Activated naive CD8-positive, alpha-beta T cell treated with anti-CD3 and anti-CD28 coated beads for 36 hours (primary cell): ENCODE measurements at places on chromosomes 1 and 21.

GRCh38 chr1:42529724-42530181, 66.7 kb downstream of the CCDC30 start:
- DNase-seq: peak; percentile 5

DNA sequence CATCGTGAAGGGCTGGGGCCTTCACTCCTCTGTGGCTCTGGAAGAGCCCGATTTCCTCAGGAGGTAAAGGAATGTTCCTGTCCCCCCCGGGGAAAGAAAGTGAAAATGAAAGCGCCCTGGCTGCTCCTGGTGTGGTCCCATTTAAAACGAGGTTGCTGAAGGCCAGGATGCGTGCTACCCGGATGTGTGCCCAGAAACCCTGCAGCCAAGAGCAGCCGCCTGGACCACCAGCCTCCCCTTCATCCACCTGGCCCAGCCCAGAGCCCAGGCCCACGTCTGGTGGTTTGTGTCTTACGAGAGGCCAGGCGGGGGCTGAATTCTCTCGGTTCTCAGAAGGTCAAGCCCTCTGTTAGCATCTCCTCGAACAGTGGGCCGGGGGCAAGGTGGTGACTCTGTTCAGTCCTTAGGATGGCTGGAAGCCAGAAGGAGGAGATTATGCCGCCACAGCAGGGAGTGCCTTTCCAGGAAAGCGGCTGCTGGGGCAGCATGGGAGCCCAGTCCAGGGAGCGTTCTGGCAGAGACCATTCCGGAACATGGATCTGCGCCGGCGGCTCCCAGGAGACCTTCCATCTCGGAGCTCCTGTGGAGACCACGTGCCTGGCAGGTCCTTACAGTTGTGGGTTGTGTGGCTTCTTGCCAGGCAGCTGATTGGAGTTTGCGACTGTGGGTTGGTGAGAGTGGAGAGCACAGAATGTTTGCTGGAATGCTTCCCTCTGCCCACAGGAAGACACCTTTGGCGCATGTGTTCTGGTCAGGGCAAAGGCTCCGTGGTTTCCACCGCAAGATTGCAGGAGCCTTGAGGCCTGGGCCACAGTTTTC, 1.4 kb downstream of the GUK1 start:
- DNase-seq: peak; percentile 45

DNA sequence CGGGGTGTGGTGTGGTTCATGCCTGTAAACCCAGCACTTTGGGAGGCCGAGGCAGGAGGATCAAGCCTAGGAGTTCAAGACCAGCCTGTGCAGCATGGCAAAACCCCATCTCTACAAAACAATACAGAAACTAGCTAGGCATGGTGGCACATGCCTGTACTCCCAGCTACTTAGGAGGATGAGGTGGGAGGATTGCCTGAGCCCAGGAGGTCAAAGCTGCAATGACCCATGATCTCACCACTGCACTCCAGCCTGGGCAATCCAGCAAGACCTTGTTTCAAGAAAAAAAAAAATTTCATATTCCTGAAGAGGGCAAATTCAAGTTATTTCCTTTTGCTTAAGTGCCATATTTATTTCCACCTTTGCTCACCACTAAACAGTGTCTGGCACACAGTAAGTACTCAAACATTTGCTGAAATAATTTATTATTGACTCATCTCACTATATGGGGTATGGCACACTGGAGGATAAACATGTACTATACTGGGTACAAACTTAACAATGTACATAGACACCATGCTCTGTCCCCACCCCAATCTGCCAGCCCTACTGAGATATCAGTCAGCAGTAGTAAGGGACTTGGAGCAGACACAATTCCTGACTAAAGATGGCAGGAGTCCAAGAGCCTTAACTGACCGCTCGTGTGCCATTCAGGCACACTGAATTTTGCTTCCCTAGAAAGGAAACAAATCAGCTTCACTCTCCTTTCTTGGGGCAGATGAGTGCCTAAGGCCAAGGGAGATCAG, 15.5 kb downstream of the MEAF6 start:
- DNase-seq: no peak

- DNase-seq: no peak
Observed at GRCh38 chr1:40020447-40021085, 20.0 kb upstream of the CAP1 start.

- DNase-seq: peak; percentile 9
Observed at GRCh38 chr1:9882296-9882944, 27.6 kb downstream of the CTNNBIP1 start.

- DNase-seq: no peak
Observed at GRCh38 chr1:53554592-53555305, 95.5 kb downstream of the DMRTB1 start.

- DNase-seq: no peak
Observed at GRCh38 chr1:229093609-229094336, 177.1 kb upstream of the RAB4A start.

GRCh38 chr1:99004254-99004860, 304 bp downstream of the PLPPR5 start:
- DNase-seq: peak; percentile 14

DNA sequence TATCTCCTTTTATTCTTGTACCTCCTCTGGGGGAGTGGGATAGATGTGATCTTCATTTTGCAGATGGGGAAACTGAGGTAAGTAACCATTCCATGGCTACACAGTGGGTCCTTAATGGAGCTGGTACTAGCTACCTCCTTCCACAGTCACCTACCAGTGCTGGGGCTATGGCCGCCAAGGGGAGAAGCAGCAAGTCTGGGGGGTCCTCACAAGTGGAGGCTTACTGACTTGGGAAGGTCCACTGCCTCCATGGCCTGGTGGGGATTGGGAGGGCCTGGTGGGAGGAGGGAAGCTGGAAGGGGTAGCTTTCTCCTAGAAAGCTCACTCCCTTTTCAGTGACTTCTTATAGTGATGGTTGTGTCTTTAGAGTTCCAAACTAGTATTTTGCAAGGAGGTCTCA, 5.9 kb upstream of the FOXO6 start:
- no peak for DNase-seq

GRCh38 chr1:76136894-76137293, 62.3 kb downstream of the ST6GALNAC3 start:
- DNase-seq: no peak

- DNase-seq: peak; percentile 3
Observed at GRCh38 chr1:35269201-35269988, 886 bp downstream of the ZMYM4 start.

DNA sequence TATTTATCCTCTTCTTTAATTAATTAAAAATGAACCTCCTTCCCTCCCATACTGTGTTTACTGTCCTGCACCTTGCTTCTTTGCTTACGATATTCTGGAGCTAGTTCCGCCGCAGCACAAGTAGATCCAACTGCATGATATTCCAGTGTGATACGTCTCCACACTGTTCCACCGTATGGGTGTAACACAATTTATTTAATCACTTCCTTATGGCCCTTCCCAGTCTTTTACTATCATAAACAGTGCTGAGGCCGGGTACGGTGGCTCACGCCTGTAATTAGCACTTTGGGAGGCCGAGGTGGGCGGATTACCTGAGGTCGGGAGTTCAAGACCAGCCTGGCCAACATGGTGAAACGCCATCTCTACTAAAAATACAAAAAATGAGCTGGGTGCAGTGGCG, 25.7 kb downstream of the CNST start:
- DNase-seq: no peak
